ENCODE measurements at places on chromosomes 3 and 15.

DNA sequence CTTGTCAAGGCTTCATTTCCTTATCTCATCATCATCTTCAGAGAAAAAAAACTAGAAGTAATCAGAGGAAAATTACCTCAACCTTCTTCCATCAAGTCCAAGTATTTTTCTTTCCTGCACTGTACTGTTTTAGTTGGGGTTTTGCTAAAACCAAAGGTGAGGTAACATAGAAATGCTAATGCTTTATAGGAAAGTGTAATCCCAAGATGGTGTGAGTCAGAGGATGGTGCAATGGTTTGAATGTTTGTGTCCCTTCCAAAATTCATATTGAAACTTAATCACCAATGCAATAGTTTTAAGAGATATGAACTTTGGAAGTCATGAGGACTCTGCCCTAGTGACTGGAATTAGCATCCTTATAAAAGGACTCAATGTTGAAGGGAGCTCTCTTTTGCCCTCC lies 79.5 kb downstream of the KBTBD8 start:
- no peak for DNase-seq

DNA sequence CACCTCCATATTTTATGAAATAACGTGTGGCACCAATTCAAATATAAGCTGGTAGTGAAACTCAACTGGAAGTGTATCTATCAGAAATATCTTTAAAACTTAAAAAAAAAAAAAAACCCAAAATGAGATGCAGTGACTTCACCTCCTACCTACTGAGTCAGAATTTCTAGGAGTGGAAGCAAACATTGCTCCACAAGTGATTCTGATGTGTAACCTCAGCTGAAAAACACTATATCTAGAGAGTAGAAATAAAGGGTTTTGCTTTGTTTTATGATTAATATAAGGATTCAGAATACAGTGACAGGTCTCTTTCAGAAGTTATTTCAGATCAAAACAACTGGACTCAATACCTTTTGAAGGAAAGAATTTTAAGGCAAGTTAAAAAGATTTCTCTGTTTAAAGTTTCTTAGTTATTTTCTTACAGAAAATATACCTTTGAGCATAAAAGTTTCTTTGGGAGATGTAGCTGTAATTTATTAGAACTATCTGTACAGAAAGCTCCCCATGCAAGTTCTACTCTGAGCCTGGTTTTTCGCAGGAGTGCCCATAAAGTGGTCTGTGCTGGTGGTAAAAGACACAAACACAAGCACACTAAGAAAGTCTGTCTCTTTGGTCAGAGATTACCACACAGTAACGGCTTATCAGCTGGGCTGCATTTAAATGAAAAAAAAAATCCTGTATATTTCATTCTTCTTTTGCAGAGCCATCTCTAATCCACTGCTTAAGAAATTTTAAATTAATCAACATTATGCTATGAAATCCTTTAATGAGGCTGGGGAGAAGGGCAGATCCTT lies 59.9 kb upstream of the PPIB start:
- DNase-seq: no peak

- peak; percentile 91 for DNase-seq
Measured at GRCh38 chr3:184234224-184234623, 4.8 kb downstream of the VWA5B2 start.

DNA sequence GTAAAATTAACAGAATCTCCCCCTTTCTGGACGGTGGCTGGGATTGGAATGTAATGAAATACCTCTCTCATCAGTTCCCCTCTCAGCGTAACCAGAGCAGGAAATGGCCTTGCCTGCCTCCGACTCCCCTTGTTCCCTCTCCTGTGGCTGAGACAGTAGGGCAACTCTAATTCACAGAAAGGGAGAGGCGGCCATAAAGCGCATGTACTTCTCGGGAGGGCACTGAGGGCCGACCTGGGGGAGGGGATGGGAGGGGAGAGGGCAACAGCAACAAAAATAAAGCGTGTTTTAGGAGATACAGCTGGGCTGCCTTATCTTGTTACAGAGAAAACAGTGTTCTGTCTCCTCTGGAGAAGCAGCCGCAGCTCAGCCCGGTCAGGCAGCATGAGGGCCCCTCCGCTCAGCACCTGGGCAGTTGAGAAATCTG lies 783.3 kb upstream of the ARRDC4 start:
- no peak for DNase-seq

DNA sequence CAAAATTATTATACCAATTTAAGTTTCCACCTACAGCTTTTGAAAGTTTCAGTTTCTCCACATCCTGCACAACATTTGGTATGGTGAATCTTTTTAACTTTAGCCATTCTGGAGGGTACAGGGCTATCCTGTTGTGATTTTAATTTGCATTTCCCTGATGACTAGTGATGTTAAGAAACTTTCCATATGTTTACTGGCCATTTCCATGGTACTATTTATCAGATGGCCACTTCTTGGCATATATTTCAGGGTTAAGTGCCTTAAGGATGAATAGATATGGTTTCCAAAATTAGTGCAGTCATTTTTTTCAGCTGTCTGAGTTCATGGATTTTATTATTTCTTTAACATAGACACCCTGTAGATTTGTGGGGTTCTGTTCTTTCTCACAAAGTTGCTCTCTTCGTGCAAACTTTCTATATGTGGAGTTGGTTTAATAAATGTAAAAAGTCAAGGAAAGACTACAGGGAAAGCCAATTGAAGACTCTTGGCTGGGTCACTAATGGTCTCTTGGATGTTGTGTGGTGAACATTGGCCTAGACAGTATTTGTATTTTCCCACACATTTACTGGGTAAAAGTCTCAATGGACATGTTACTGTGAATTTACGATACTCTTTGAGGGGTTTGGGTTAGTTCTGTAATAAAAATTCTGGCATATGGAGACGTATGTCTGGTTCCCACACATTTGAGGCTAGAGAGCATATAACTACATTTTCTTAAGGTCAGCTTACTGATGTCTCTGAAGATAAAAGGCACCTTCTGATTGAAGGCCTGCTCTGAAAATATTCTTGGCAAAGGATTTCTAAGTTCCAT lies 147.5 kb upstream of the PDZRN3 start:
- DNase-seq: peak; percentile 22

GRCh38 chr3:155949453-155950217 lies 79.2 kb downstream of the GMPS start:
- no peak for DNase-seq

DNA sequence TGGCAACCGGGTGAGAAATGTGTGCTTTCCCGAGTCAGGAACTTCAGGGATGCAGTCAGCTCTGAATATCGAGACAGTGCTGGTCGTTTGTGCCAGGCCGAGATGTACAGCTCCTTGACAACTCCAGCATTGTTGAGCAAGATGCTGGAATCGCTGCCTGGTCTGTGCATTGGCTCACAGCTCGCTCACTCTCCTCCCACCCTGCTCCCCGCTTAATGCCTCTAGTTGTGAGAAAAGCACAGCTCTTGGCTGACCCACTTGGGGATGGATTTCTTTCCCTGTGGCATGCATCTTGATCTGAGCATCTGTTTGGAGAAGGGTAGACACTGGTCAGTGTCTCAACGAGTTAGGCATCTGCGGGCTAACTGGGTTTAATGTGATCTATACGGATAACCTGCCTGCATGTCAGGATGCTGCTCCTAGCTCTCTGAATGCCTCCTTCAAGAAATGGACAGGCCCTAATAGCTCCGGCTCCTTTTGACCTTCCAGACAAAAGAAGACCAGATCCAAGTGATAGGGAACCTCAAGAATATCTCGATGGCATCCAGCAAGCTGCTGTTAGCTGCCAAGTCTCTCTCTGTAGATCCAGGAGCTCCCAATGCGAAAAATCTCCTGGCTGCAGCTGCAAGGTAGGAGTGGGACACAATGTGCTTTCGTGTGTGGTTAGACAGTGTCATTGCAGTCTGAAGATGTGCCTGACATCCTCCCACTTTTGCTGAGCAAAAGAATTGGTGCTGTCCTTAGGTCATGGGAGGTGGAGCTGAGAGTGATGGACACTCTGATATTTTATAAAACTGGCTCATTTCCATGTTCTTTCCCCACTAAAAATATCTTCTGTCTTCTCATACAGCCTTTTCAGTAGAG lies 302.2 kb upstream of the TPM1 start:
- peak; percentile 38 for DNase-seq

GRCh38 chr3:158381262-158381868 lies 189.6 kb upstream of the MLF1 start:
- DNase-seq: no peak

- no peak for DNase-seq
Measured at GRCh38 chr3:25558796-25559195, 105.9 kb downstream of the TOP2B start.

GRCh38 chr3:174820885-174821284 lies 38.2 kb upstream of the NAALADL2 start:
- DNase-seq: no peak

- no peak for DNase-seq
Measured at GRCh38 chr3:178736300-178736699, 200.1 kb downstream of the KCNMB2 start.

DNA sequence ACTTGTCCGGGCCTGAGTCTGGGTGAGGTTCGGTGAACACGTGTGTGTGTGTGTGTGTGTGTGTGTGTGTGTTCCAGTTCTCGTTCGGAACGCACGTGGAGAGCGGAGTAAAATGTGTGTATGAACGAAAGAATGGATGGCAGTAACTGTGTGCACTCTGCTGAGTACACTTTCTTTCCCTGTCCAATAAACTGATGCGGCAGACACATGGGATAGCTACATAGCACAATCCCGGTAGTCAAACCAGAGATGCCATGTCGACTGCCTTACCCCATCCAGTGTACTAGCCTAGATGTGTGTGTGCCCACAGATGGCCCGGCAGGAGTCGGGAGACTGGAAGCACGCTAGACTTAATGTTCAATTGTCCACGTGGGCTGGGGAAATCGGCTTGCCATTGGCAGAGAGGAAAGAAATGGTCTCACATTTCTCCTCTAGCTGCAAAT lies 507 bp upstream of the GOLIM4 start:
- peak; percentile 95 for DNase-seq

- DNase-seq: no peak
Measured at GRCh38 chr3:50297384-50297775, 1.8 kb downstream of the HYAL3 start.

- no peak for DNase-seq
Measured at GRCh38 chr15:39804026-39804425, 21.4 kb upstream of the FSIP1 start.

GRCh38 chr3:66642484-66642883 lies 141.7 kb upstream of the LRIG1 start:
- DNase-seq: no peak

GRCh38 chr15:75809986-75810750 lies 33.1 kb upstream of the UBE2Q2 start:
- DNase-seq: peak; percentile 13

GRCh38 chr3:84601303-84601702 lies 357.5 kb upstream of the CADM2 start:
- DNase-seq: no peak

DNA sequence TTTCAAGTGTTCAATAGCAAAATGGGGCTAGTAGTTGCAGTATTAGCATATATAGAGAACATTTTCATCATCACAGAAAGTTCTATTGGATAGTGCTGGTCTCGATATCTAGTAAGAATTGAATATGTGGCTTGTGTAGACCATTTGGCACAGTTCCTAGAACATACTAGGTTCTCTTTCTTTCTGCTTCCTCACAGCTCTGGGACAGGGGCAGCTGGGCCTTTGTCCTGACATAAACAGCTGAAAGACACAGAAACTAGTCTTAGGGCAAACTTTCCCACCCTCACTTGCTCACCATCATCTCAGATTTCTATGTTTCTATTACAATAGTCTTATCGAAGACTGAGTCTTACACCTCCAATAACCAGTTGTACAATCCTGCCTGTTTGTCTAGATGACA lies 63.7 kb upstream of the DLG1 start:
- no peak for DNase-seq

GRCh38 chr3:37149257-37149656 lies 25.1 kb downstream of the LRRFIP2 start:
- DNase-seq: no peak

DNA sequence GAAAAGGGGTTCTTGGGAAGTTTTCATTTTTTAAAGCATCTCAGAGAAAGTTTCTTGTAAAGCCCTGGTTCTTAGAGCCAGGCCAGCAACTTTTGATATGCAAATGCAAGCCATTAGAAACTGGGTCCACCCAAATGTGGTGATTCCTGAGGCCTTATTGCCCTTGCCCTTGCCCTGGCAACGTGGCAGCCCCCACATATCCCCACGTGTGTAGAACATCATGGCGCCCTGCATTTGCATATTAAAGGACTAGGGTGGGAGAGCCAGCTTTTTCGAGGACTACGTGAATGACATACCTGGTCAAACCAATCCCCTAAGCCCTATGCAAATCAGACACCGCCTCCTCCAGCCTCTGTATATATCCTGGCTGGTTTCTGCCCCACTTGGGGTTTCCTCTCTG lies 314.9 kb upstream of the NECTIN3 start:
- DNase-seq: no peak

Measured in HFFc6 (cell line).